Amniotic stem cell (primary cell): ENCODE measurements at places on chromosomes 2 and 18.

GRCh38 chr18:26479681-26480079, 68.7 kb downstream of the KCTD1 start:
- peak; percentile 17 for DNase-seq

GRCh38 chr18:36035253-36035652, 32.1 kb downstream of the RPRD1A start:
- peak; percentile 9 for DNase-seq

- DNase-seq: peak; percentile 3
These were observed 127.8 kb downstream of the STK39 start for GRCh38 chr2:168119515-168120141.

- no peak for DNase-seq
These were observed 234.0 kb downstream of the HAUS1 start for GRCh38 chr18:46338205-46338604.

GRCh38 chr2:227517724-227518123, 45.8 kb downstream of the AGFG1 start:
- DNase-seq: no peak

DNA sequence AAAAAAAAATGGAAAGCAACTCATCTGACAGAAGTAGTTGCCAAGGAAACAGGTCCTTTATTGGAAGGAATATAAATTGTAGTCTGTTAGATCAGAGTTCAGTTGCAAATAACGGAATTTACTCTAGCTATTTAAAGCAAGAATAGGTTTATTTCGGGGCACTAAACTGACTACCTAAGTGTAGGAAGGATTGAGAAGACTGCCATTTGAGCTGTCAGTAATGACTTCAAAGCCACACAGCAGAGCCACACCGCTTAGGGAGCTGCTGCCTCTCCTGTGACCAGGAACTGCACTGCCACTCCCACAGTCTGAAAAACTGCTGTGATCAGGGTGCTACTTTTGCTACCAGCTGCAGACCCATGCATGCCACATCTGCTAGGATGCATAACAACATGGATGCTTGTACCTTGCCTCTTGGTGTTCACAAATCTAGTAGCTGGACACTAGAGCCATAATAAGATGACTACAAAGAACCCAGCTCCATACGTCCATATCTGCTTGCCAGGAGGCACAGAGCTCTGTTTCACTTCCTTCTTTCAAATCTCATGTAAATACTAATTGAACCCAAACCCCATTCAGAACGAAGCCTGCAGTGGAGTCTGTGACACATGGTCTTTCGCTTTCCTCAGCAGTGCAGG, 2.2 kb downstream of the DSG2 start:
- DNase-seq: no peak

- DNase-seq: no peak
These were observed 84.2 kb downstream of the MYOM1 start for GRCh38 chr18:3135536-3135935.

DNA sequence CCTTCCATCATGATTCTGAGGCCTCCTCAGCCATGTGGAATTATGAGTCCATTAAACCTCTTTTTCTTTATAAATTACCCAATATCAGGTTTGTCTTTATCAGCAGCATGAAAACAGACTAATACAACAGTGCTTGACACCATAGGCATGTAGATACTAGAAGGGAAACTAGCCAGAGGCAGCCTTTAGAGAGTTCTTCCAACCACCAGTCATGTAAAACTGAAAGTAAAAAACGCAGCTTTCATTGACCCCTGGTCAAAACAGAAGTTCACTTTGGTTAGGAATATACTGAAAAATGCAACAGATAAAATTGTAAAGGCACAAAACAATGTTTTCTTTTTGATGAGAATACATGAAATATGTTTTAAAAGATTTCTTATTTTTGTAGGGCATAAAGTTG, 122.8 kb upstream of the L3MBTL4 start:
- no peak for DNase-seq

DNA sequence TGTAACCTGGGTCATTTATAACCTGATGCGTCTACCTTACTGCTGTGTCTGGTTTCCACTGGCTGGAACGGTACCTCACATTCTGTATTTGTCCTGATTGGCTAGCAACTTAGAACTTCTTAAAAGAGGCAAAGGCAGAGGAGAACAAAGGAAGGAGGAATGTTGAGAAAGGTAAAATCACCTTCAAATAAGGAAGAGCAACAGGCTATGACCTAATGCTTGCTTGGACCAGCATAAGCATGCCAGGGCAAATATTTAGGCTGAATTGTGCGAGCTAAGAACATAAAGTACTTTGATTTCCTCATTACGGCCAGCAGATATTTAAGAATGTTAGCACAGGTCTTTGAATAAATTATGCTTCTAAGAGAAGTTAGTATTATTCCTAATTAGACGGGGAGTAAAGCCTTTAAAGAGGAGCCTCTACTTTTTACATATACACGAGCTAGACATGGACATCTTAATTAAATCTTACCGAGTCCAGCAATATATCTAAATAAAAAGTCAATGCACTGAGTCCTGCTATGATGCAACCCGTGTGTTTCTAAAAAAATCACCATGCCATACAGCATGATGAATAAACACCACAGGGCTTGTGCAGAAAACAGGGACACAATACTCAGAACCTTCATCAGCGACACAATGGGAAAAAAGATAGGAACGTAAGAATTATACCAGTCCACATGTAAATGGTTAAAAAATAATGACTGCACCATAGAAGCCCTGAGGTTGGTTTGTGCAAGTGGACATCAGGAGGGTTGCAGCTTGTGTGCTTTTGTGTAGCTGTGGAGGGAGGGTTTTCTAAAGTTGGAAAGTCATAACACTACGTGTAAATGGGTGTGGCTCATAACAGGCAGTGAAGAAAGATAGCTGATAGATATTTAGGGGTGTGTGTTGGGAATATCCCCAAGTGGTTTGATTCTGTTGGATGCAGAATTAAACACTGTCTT, 14.2 kb downstream of the SEPTIN2 start:
- DNase-seq: no peak

DNA sequence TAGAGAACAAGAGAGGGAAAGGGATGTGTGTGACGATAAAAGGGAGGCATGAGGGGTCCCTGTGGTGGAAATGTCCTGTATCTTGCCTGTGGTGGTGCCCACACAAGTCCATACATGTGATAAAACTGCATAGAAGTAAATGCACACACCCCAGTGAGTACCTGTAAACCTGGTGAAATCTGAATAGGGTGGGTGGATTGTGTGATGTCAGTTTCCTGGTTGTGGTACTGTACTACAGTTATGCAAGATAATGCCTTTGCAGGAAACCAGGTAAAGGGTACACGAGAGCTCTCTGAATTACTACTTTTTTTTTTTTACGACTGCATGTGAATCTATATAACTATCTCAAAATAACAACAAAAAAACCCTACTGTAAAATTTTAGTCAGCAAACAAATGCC, 22.1 kb downstream of the SERPINE2 start:
- DNase-seq: no peak

DNA sequence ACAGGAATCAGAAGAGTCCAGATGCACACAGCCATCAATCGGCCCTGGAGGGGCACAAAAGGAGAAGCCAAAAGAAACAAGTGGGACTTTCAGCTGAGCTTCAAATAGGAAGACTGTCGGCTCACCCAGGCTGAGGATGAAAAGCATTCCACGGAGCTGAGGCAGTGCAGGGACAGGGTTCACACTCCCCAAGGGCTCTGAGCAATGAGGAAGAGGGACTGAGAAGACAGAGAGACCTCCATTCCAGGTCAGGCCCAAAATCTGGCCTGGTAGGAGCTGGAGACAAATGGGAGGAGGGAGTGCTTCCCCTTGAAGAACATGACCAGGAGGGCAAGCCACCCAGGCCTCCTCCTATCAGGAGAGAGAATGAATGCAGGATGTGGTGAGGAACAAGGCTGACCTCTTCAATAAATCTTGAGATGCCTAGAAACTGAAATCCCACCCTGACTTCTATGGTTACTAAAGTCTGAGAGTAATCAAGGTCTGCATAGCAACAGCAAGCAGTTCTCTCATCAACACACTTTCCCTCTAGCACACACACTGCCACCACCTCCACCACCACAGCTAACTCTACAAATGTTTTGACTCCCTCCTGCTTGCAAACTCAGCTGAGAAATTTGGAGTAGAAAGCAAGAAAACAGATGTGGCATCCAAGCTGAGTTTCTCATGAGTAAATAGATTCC, 434.4 kb downstream of the TNS1 start:
- no peak for DNase-seq

GRCh38 chr2:189276277-189276676, 96.7 kb upstream of the COL5A2 start:
- DNase-seq: peak; percentile 56

DNA sequence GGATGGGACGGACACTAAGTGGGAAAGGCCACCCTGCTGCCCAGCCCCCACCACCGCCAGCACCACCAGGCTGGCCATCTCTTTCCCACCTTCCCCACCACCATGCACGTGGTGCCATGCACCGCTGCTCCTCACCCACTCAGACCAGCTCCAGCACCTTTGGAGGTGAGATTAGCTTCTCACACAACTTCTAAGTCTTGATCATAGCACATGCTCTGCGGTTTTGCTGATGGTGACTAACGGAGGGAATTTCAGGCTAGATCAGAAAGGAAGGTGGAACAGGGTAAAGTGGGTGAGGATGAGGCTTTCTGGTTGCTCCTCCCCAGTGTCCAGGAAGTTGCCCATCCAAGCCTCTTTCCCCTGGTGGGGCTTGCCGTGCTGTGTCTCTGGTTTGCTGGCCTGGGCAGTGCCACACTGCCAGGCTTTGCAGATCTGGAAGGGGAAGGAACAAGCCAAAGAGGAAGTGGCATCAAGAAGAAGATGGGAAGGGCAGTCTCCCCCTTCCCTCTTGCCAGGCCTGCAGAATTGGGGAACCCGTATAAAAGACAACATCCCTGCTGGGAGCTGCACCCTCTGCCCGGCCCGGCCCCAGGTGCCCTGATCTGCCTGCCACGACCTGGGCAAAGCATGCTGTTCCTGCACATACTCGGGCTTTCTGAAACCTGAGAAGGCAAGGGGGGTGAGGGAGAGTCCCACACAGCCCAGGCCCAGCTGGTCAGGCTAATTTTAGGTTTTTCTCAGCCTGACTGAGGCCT, 44.3 kb upstream of the CAB39 start:
- no peak for DNase-seq

DNA sequence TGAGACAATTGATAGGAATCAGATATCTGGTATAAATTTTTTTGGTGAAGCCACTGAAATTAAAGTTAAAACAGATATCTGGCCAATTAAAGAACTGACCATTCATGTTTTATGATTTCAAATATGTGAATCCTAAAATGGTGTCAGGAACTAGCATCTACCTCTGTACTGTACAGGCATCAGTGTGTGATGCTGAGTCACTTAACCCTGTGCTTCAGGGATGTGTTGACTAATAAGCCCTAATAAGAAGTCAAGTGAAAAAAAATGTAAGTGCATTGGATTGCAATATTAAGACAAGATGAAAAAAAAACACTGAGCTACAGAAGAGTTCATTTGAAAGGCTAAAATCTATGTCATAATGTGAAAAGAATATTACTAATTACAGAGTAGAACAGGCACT, 9.1 kb upstream of the UNC80 start:
- DNase-seq: no peak

DNA sequence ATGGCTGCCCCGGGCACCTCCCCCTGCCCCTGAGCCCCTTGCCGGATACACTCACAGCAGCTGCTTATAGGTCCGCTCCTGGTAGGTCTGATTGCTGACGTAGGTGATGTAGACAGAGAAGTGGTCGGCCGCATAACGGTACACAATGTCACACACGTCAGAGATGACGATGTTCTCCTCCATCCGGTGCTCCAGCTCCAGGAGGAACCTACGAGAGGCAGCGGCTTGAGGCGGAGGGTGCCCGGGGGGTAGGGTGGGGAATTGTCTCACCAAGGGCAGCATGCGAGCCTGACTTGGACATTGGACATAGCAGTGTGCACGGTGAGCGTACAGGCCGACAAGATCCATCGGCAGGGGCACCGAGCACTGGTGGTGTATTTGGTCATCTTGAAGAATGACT, 22.8 kb downstream of the SNORC start:
- no peak for DNase-seq
